A549 treated with ZK216348 at 1 μM for 4 hours (cell line): ENCODE measurements at places on chromosomes 12 and 14. TPM values are rescaled to one million over a fixed set of nuclear protein-coding genes. Genes with fewer than 3 reads are reported as not detected.

Gene REP15
- 0.45 to 0.64 TPM (median 0.55 TPM) in 4 of 5 replicates, not detected in the other for total RNA-seq

Gene SLCO1B1
- 0.15 to 0.53 TPM (median 0.26 TPM) in 5 replicates for total RNA-seq

Gene CFAP251
- total RNA-seq, result 0.88 to 2.6 TPM (median 1.5 TPM) in 5 replicates

Gene ARHGEF25
- total RNA-seq, result 4.1 to 7.7 TPM (median 6.0 TPM) in 5 replicates

Gene ITGB7
- total RNA-seq, result 0.35 to 0.95 TPM (median 0.41 TPM) in 5 replicates

Gene NKX2-8
- total RNA-seq, result 1.4 to 4.5 TPM (median 3.9 TPM) in 5 replicates

Gene DEGS2
- 0.91 to 2.0 TPM (median 1.6 TPM) in 5 replicates for total RNA-seq

Gene PLEKHG7
- total RNA-seq, result not detected in 5 replicates

Gene HIGD1C
- total RNA-seq, result not detected in 5 replicates

Gene TAS2R19
- total RNA-seq, result 0.19 TPM in 1 of 5 replicates, not detected in the others
